ENCODE measurements at places on chromosomes 1 and 21.

DNA sequence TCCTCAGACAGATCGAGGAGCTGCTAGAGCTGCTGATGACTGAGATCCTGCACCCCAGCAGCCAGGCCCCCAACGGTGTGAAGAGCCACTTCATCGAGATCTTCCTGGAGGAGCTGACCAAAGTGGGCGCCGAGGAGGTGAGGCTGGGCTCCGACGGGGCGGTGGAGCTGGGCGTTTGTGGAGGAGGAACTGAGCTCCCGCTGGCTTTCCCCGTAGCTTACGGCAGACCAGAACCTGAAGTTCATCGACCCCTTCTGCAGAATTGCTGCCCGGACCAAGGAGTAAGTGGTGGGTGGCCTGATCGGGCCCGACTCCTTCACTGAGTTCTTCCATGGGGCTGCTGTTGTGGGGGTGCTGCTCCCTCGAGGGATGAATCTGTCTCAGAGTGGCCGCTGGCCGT lies 8.0 kb downstream of the RRP1 start:
- DNase-seq = no peak

GRCh38 chr1:108051631-108052377 lies 86.8 kb upstream of the VAV3 start:
- DNase-seq = no peak

DNA sequence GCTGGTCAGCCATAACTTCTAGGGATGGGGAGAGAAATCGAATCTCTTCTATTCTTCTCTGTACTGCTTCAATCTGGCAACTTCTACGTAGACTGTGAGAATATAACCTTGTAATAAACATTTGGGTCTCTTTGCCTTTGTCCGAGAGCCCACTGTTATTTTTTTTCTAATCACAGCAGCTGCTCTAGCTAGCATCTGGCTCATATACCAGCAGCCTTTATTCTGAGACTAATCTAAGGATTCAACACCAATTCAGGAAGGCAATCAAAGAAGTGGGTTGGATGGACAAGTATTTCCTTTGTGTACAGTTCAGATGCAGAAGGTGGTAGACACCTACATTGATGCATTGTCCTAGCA lies 15.6 kb downstream of the PCP4 start:
- no peak for DNase-seq

- DNase-seq = no peak
Observed at GRCh38 chr21:42734323-42734971, 81.0 kb downstream of the PDE9A start.

DNA sequence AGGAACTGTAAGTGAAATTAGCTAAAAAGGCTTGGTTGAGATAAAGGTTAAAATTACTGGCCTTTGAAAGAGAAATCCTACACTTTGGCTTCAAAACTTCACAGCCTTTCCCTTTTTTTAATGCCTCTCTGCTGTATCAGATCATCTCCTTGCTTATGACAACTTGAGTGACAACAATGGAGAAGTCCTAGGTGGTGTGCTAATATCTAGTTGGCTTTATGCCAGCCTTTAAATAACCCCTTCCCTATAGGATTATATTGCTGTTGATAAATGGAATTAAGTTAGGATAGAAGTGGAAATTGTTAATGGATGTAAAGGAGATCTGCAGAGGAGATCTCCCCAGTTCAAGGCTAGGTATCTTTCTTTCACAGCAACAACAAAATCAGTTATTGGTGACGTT lies 130.2 kb upstream of the ATP1B1 start:
- DNase-seq = no peak

DNA sequence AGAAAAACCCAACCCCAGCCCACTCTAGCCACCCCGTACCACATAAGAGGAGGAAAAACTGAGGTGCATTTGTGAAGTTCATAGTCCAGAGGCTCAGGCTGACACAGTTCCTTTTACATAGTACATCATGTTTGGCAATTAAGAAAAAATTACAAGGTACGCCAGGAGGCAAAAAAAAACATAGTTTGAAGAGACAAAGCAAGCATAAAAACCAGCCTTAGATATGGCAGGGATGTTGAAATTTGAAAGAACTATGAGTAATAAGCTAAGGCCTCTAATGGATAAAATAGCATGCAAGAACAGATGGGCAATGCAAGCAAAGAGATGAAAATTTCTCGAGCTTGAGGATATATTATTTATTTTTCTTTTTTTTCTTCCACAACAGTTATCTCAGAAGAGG lies 31.9 kb downstream of the MIXL1 start:
- no peak for DNase-seq
